ENCODE measurements at places on chromosomes 16 and 17.
A peak's percentile ranks its signal among the peaks of the same experiment; 100 is the strongest.

DNA sequence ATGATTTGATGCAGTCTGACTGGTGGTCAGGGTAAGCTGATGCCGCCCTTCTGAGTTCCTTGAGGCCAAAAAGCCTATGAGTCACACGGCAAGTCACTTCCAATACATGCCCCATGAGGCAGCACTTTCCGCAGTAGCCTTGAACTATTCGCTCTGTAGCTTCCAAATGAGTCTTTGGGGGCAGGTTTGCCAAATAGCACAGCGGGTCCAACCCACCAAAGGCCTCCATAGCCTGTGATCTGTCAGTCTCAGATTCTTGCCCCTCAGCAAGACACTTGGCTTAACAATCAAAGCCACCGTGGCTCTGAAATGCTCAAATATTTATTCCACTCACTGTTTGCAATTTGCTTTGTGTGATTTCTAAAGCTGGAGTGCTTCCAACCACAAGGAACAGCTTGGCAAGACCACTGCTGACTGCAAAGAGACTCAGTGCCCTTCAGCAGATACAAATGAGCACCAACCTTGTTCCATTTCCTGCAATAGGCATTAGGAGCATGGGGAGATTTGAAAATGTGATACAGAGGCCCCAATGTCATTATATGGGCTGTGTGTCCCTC lies 45.4 kb downstream of the CLEC19A start:
- no peaks in the 10 kb centered on the region for H3K4me1 ChIP-seq
- no peak overlapping the region for H3K4me3 ChIP-seq
- no peak overlapping the region for H3K27ac ChIP-seq
- DNase-seq: no peak

DNA sequence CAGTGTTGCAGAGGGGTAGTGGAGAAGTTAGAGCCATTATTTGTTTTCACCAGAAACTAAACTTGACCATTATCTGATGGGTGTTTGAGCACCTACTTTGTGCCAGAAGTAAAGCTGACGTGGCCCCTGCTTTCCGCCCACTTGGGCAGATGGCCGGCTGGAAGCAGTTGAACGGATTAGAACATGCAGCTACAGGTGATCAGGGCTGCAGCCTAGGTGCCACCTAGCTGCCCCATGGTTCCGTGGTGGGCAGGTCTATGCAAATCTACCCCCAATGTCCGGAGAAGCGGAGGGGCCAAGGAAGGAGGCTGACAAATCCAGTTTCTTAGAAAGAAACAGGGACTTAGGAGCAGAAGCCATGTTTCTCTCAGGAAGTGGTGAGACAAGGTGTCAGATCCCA lies 62.7 kb downstream of the B9D1 start:
- H3K4me1 ChIP-seq: no peaks in the 10 kb centered on the region
- H3K36me3 ChIP-seq: no peaks in the 10 kb centered on the region
- no peak overlapping the region for H3K4me3 ChIP-seq

DNA sequence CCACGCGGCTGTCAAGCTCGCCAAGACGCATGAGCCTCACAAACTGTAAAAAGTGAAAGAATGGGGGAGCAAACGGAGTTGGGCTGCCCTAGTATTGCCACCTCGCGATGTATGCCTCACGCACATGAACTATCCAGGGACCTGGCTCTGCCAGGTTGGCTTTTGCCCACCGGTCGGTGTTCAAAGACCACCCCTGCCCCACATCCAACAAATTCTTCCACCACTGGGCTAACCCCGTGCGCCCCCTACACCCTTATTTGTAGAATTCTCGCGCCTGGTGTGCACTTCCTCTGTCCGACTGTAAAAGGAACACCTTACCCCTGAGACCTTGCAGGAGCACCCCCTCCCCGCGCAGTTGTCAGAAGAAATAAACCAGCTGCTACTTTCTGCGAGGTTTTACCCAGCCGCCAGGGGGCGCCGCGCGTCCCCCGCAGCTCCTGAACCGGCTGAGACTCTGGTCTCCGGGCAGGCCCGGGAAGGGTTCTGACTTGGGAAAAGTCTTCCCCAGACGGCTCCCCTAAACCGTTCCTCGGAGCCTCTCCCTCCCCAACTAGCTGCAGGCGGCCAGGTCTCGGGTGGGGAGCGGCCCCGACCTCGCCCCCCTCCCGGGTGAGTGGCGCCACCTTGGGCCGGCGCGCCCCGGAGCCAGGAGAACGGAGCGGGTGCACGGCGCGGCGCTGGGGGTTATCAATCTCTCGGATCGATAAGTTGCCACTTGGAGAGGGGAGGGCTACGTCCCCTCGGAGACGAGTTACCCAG lies 1.7 kb upstream of the ZNF423 start:
- DNase-seq: peak; percentile 58
- H3K27me3 ChIP-seq: peaks cover 28% of the 10 kb centered on the region
- no peaks in the 10 kb centered on the region for H3K36me3 ChIP-seq
- no peak overlapping the region for H3K27ac ChIP-seq
- H3K4me3 ChIP-seq: peak overlapping the region; percentile 66

- no peak overlapping the region for H3K27ac ChIP-seq
- H3K4me1 ChIP-seq: no peaks in the 10 kb centered on the region
- no peak overlapping the region for H3K4me3 ChIP-seq
- no peak for DNase-seq
- no peaks in the 10 kb centered on the region for H3K27me3 ChIP-seq
Measured at GRCh38 chr17:69357701-69358100, 30.8 kb upstream of the ABCA5 start.

GRCh38 chr17:11391134-11391533 lies 150.1 kb downstream of the SHISA6 start:
- no peak overlapping the region for H3K4me3 ChIP-seq
- no peaks in the 10 kb centered on the region for H3K27me3 ChIP-seq
- H3K4me1 ChIP-seq: no peaks in the 10 kb centered on the region
- no peaks in the 10 kb centered on the region for H3K36me3 ChIP-seq
- DNase-seq: peak; percentile 4

DNA sequence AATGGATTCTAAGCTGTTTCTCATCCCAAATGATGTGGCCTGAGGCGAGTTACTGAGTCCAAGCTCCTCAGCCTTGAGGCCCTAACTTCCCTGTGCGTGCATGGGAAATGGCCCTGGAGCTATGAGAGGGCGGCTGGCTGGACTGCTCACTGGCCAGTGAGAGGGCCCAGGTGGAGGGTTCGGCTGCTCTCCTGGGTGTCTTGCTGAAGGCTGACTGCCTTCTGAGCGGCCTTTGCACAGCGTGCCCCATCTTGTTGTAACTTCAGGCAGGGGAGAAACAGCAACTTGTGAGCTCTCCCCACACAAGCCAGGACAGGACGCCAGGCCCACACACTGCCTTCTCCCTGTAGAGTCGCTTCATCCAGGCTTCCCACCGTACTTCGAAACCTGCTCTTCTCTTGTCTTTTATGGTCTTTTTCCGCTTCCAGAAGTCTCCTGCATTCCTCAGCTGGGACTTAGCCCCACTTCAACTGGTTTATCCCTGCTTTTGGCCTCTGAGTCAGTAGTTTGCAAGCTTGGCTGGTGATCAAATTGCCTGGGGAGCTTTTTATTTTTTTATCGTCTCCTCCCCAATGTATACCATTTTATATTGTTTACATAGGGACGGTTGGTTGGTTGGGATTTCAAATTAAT lies 13.3 kb downstream of the CDH3 start:
- H3K4me1 ChIP-seq: peaks cover 13% of the 10 kb centered on the region
- DNase-seq: no peak
- no peak overlapping the region for H3K27ac ChIP-seq
- H3K4me3 ChIP-seq: no peak overlapping the region

GRCh38 chr17:70521821-70522256 lies 352.5 kb downstream of the KCNJ2 start:
- no peak overlapping the region for H3K27ac ChIP-seq
- no peak for DNase-seq
- no peaks in the 10 kb centered on the region for H3K36me3 ChIP-seq
- no peaks in the 10 kb centered on the region for H3K27me3 ChIP-seq
- no peak overlapping the region for H3K4me3 ChIP-seq

DNA sequence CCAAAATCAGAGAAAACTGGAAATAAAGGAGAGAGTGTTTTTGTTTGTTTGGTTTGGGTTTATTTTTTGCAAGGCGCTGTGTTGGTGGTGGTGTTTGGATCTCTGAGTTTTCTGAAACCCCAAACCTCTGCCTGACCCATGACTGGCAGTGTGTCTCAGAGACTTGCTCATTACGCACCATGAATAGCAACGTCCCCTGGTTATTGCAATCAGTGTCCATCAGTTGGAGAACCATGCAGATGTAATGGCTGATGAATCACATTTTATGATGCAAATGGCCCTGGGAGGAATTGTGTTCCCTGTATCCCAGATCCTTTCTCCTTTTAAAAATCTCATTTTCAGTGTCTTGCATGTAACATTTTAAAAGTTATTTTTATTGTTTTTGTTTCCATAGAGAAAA lies 362.8 kb downstream of the PMP22 start:
- H3K27ac ChIP-seq: no peak overlapping the region
- no peaks in the 10 kb centered on the region for H3K4me1 ChIP-seq
- no peaks in the 10 kb centered on the region for H3K36me3 ChIP-seq
- no peak overlapping the region for H3K4me3 ChIP-seq
- DNase-seq: no peak

DNA sequence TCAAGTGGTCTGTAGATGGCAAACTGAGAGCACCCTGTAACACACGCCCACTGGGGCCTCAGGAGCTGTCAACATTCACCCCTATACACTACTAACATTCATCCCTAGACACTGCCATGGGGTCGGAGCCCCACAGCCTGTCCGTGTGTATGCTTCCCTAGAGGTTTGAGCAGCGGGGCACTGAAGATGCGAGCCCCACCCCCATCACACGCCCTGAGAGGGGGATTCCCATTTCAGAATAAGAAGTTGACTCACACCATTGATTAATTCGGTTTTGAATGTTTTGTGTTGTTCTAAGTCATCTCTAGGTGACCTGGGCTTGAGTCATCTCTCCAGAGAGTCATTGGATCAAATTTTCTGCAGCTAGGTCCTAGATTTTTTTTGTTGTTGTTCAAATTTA lies 37.3 kb upstream of the MMD start:
- H3K27ac ChIP-seq: no peak overlapping the region
- peak; percentile 80 for DNase-seq
- no peaks in the 10 kb centered on the region for H3K27me3 ChIP-seq
- no peak overlapping the region for H3K4me3 ChIP-seq
